ENCODE measurements at places on chromosomes 2 and 18.

- DNase-seq: no peak
These were observed 112.2 kb downstream of the MEIS1 start for GRCh38 chr2:66547118-66547517.

GRCh38 chr2:25380023-25380422 lies 38.3 kb upstream of the DNMT3A start:
- no peak for DNase-seq

DNA sequence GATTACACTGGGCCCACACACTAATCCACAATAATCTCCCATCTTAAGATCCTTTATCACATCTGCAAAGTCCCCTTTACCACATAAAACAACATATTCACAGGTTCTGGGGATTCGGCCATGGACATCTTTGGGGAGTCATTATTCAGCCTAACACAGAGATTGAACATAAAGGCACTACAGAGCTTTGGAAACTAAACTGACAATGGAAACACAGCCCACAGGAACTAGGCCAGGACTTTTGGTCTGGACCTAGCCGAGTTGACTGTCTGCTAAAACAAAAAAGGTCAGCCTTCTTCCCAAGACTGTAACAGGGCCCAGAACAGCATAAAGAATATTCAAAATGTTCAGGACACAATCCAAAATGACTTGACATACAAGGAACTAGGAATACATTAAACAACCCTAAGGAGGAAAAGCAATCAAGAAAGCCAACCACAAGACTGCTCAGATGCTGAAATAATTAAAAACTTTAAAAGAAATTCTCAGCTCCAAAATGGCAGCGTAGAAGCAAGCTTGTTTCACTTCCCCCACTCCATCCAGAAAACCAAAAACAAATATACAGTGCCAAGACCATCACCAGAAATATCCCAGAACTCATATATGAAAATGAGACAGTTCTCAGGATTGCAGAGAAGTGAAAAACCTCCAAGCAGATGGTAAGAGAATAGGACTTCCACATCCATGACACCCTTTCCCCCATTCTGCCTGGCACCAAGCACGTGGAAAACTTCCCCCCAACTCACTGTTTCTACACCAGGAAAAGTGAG lies 207.8 kb downstream of the ATAD2B start:
- DNase-seq: no peak

DNA sequence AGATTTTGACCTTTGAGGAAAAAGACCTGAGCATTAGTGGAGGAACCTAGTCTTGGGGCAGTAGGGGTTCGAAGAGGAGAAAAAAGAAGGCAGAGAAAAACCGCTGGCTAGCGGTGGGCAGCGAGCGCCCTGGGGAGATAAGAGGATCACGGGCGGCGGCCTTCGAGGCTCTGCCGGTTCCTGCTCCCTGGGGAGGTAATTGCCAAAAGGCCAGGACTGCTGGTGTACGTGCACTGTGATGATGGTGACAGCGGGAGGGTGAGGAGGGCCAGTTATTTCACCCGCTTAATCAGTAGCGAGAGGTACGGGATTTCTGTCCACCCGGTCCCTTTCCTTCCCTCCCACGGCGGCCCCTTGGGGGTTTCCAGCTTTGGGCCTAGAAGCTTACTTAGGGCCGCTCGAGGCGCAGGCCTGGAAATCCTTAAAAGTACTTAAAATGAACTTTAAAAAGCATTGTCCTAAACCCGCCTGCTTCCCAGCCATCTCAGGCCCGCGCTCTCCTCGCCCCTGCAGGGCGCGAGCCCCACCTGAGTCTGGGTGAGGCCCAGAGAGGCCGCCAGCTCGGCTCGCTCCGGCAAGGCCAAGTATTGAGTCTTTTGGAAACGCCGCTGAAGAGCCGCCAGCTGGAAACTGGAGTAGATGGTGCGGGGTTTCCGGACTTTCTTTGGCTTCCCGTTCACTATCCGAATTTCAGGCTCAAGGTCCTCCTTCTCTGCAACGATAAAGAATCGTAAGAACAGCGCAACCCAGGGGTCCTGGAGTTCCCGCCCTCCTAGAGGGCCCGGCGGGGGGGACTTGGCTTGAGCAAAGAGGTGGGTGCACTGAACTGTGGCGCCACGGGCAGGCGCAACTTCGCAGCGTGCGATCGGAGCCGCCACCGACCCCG lies 1.5 kb downstream of the DLX2 start:
- peak; percentile 5 for DNase-seq

- no peak for DNase-seq
These were observed 28.2 kb upstream of the SERPINB7 start for GRCh38 chr18:63747006-63747405.

- DNase-seq: no peak
These were observed 35.9 kb downstream of the CCDC102B start for GRCh38 chr18:68833756-68834155.

- no peak for DNase-seq
These were observed 52.5 kb upstream of the NABP1 start for GRCh38 chr2:191625446-191625845.

GRCh38 chr2:19478409-19478808 lies 120.0 kb upstream of the OSR1 start:
- no peak for DNase-seq

DNA sequence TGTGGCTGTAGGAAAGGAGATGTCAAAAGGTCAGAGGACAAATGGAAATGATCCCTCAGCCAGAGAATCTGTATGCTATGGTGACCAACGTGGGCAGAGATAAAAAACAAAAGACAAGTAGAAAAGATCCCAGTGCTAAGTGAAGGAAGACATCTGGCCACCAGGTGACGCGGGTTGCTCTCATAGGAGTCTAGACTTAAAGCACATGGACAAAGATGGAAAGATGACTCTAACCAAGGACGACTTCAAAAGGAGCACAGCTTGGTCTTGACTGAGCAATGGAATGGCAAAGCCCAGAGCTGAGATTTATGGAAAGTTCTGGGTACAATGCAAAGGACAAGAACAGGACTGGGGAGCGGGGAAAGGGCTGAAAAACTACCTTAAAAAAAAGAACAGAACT lies 96.8 kb downstream of the CLIP4 start:
- no peak for DNase-seq

- DNase-seq: no peak
These were observed 14.8 kb upstream of the SLC38A11 start for GRCh38 chr2:164969909-164970690.

DNA sequence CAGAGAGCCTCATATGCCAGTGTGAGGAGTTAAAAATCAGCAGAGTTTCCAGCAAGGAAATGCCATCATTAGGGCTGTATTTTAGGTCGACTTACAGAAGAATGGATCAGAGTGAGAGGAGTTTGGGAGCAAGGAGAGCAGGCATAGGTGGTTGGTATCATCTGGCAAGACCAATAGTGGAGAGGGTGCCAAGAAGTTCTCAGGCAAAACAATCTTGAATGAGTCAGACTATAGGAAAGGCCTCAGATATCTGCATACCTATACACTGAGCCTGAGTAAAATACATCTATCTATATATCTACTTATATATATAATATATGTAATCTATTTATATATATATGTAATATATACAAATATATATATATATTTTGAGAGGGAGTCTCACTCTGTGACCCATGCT lies 57.3 kb downstream of the TMEFF2 start:
- DNase-seq: no peak

- DNase-seq: no peak
These were observed 46.8 kb downstream of the RAB27B start for GRCh38 chr18:54875063-54875462.

GRCh38 chr2:217049422-217049821 lies 189.6 kb upstream of the TNP1 start:
- DNase-seq: no peak

Data from germinal center (tissue), 1 donor.